ENCODE measurements at places on chromosomes 6 and 20. TPM values are rescaled to one million over a fixed set of nuclear protein-coding genes. Genes with fewer than 3 reads are reported as not detected.

PBOV1 gene
- total RNA-seq, result not detected

BPIFA1 gene
- not detected for total RNA-seq

MICB gene
- total RNA-seq, result 5.7 TPM

GRCh38 chr6:39688494-39688893, 36.7 kb downstream of the KIF6 start:
- no peak for DNase-seq

DNA sequence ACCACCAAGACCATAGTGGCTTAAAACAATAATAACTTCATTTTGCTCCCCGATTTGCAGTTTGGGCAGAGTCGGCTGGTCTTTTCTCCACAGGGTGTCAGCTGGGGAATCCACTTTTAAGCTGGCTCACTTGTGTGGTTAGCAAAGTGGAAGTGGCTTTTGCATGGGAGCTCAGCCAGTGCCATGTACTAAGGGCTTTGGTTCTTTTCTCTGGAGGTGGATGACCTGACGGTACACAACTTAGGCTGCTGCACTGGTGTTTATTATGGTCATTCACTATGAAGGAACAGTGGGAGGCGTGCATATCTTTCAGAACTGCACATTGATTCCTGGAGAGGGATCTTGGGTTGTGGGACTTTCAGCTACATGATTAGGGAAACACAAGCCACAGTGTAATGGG, 141.0 kb downstream of the OR2B2 start:
- DNase-seq, result no peak

- no peak for DNase-seq
These were observed 28.6 kb downstream of the SLC23A2 start for GRCh38 chr20:4972506-4973251.

- no peak for DNase-seq
These were observed 92.6 kb downstream of the UTRN start for GRCh38 chr6:144377586-144378210.
